Endothelial cell (in vitro differentiated cells): ENCODE measurements at places on chromosomes 6 and 20.
A peak's percentile ranks its signal among the peaks of the same experiment; 100 is the strongest.

GRCh38 chr6:159084493-159085091 lies 39.8 kb upstream of the TAGAP start:
- no peak for DNase-seq

DNA sequence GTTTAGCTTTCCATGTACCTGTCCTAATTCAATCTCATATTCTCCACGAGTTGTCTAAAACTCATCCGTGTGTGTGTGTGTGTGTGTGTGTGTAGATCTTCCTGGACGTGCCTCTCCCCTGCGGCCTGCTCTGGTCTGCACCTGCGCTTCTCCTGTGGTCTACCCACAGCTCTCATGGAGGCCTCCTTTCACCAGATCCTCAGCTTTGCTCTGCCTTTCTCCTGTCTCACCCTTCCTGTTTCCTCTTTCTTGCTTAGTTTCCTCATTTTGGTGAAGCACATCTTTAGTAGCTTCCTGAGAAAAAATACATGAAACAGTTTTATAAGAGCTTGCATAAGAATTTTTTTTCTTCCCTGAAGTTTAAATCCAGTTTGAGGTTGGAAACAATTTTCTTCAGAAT lies 18.1 kb downstream of the SLX4IP start:
- peak; percentile 30 for DNase-seq

DNA sequence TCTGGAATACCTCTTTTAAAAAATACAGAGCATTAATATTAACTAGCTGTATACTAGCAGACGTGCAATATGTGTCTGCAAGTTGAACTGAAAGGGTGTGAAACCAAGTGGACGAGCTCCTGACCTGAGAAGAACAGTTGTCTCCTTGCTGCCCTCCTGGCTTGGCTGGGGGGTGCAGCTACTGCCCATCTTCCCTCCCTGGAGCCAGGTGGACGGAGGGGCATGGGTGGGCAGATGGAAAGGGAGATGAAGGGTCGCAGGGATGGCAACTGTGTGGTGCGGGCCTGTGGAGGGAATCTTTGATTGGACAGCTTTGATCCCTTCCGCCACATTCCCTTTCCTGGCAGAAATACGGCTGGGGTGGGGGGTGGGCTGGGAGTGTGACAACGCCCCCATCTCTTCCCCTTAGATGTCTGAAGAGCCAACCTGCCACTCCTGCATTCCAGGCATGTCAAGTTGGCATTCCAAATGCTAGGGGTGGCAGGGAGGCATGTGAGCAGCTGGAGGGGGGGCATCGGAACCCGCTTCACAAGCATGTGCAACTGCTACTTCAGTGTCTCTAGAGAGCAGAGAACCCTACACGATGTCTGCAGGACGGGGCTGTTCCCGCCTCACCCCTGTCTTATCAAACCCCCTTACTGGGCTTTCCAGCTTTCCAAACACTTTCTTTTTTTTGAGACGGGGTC lies 37.3 kb downstream of the SRSF3 start:
- DNase-seq: no peak

- DNase-seq: no peak
Observed at GRCh38 chr20:20740541-20740940, 28.1 kb upstream of the RALGAPA2 start.

DNA sequence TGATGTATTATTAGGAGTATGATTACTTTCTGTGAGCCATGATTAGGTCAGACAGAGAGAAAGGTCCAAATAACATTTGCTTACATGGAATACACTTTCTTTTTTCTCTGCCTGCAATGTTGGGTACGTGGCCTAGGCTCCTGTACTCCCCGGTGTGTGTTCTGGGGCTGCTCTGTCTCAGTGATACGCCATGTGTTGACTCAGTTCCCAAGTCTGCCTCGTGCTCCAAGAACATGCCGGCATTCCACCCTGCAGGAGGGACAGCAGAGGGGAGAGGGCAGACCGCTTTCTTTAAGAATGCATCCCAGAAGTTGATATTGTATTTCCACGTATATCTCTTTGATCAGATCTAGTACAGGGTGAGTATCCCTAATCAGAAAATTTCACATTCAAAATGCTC lies 33.3 kb upstream of the THBS2 start:
- no peak for DNase-seq

DNA sequence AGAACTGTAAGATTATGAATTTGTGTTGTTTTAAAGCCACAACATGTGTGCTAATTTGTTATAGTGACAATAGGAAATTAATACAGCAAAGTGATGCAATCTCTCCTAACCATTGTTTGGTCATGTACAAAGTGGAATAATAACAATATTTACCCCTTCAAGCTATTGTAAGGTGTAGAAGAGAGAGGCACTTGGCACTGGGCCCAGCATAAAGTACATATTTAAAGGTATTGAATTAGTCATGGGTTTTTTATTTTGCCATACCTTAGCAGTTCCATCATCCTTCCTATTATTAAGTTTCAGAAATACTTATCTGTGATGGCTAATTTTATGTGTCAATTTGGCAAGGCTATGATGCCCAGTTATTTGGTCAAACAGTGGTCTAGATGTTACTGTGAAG lies 322.4 kb upstream of the TSHZ2 start:
- no peak for DNase-seq

DNA sequence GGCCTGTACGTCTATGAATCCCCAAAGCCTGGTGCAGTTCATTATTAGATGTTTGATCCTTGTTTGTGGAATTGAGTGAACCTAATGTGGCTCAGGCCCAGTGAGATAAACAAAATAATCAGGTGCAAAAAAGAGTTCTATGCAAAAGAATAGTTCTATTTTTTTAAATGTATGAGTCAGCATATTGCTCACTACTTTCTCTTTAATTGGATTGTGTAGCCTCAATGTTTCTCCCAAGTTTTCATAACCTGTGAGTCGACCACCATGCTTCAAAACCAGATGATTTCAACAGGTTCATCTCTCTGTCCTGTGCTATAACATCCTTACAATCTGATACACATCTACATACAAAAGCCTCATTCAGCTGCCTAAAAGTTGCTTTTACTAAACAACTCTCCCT lies 116.5 kb upstream of the HDAC2 start:
- DNase-seq: no peak

- DNase-seq: no peak
Observed at GRCh38 chr20:59580146-59580946, 24.0 kb upstream of the PHACTR3 start.
